ENCODE measurements at places on chromosomes 5 and 9.

DNA sequence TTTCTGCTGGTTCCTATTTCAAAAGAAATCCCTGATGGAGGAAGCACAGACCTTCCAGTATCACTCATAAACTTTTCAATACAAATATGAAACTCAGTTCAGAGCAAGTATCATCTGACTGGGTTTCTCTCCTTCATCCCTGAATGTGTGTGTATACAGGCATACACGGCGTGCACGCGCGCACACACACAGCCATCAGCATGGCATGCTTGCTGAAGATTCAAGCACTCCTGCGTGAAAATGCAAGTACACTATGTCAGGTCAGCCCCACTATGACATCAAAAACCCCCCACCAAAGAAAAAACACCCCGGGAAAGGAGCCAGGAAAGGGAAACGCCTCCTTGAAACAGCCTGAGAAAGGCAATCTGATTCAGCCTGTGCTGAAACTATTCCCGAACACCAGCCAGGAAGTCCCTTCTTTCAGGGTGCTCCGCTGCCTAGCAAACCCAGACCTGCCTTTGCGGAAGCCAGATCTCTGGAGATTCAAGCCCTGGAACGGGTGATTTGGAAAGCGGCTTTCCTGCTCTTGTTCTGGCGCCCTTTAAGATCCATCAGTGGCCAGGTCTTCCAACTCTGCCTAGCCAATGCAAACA, 831 bp downstream of the KLHL3 start:
- DNase-seq: no peak

DNA sequence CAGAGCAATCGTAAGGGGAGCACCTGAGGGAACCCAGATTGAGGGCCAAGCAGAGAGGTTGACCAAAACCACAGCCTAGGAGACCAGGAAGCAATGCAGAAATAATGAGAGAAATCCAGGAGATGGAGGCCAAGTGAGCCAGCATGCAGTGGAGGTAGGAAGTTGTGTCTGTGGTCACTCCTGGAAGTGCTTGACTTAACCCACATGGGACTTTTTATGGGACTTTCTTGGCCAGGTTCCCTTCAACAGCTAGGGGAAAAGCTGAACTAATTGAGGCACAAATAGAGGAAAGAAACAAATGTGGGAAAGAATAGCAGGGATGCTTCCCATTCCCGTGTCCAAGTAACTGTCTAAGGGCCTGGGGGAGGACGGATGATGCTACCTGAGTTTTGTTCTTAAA, 293.2 kb upstream of the CLINT1 start:
- no peak for DNase-seq

DNA sequence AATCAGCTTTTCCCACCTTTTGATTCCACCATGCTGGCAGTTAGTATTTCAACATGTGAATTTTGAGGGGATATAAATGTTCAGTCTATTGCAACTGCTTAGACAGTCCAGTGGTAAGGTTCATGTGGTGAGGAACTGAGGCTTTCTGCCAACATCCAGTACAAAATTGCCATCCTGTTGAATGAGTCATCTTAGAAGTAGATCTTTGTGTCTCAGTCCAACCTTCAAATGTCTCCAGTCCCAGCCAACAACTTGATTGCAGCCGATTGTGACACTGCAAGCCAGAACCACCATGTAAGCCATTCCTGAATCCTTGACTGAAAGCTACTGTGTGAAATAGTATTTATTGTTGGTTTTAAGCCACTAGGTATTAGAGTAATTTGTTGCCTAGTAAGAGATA, 331.5 kb upstream of the GRIN3A start:
- DNase-seq: no peak

- DNase-seq: no peak
Observed at GRCh38 chr9:110509792-110510191, 69.7 kb downstream of the SVEP1 start.

GRCh38 chr5:149959406-149960236, 937 bp upstream of the SLC26A2 start:
- peak; percentile 75 for DNase-seq

GRCh38 chr9:107933097-107933496, 443.5 kb upstream of the KLF4 start:
- DNase-seq: no peak

- peak; percentile 45 for DNase-seq
Observed at GRCh38 chr9:269081-269711, 54.5 kb downstream of the DOCK8 start.

GRCh38 chr5:143554187-143554717, 150.8 kb upstream of the NR3C1 start:
- DNase-seq: peak; percentile 69

- DNase-seq: peak; percentile 2
Observed at GRCh38 chr9:19976226-19976625, 187.4 kb upstream of the SLC24A2 start.

- DNase-seq: no peak
Observed at GRCh38 chr5:178797546-178798440, 62.0 kb upstream of the ZNF354B start.

GRCh38 chr5:147558826-147559225, 49.0 kb upstream of the DPYSL3 start:
- no peak for DNase-seq

GRCh38 chr5:80054682-80055081, 19.5 kb downstream of the THBS4 start:
- no peak for DNase-seq

- DNase-seq: no peak
Observed at GRCh38 chr5:119353213-119353612, 2.6 kb upstream of the TNFAIP8 start.

DNA sequence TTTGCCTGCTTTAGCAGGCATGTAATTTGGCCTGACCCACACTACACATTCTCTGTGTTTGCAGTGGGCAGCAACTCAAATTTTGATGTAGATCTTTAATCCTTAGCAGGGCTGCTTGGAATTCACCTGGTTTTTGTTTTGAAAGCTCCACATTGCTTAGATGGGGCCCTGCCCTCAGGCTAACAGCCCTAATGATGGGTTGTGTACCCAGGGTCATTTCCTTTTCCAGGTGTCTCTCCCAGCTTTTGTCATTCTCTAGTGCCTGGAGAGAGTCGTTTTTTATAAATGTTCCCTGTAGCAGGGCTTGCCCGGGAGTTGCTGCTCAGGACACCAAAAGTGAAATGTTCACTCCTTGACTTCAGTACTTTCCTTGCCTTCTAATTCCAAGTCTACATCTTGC, 126.3 kb downstream of the TRIO start:
- no peak for DNase-seq

DNA sequence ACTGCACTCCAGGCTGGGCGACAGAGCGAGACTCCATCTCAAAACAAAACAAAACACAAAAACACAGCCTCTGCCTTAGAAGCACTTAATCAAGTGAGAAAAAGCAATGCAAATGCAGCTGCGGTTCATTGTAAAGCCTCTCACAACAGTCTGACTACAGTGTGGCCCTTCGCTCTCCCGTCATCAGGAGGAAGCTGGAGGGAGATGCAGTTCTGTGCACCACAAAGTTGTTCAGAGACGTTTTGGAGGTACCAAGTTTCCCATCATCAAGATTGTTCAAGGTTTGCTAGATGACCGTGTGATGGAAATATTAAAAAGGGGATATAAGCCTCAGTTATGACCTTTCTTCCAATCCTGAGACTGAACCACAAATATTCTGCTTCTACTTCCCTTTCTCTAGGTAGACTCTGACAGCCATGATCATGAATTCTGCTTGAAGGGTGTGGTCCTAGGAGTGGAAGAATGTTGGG, 40.9 kb downstream of the SEC61B start:
- DNase-seq: no peak

GRCh38 chr9:114409103-114409780, 21.5 kb upstream of the AKNA start:
- DNase-seq: peak; percentile 77

- DNase-seq: no peak
Observed at GRCh38 chr5:172901012-172901780, 58.0 kb upstream of the RPL26L1 start.

- no peak for DNase-seq
Observed at GRCh38 chr9:91778031-91778430, 172.0 kb downstream of the ROR2 start.

DNA sequence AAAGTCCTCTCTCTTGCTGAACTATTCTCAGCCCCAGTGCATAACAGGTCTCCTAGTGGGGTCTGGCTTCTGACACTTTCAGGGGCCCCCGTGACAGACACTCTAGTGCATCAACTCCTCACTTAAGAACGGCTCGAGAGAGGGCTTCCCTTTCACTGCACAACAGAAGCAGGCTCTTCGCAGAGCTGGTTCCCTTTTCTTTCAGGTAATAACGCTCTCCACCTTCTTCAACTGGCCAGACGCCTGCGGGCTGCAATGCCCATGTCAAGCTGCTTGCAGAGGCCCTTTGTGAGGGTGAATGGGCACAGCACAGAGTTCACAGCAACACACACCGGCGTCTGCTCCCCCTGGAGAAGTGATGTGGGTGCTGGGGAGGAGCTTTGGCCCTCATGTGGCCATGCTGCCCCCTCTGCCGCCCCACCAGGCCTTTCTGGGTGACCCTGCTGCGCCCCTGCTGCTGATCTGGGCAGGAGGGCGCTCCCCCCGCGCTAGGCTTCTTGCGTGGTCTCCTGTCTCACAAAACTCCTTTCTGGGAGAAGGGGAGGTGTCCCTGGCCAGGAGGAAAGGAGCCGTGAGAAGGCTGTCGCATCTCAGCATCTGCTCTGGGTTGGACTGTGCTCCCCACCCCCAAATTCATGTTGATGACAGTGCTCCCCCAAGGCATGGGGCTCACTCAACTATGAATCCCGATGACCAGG, 2.4 kb downstream of the MRPL36 start:
- no peak for DNase-seq

GRCh38 chr5:175654339-175654738, 3.5 kb upstream of the HRH2 start:
- no peak for DNase-seq

DNA sequence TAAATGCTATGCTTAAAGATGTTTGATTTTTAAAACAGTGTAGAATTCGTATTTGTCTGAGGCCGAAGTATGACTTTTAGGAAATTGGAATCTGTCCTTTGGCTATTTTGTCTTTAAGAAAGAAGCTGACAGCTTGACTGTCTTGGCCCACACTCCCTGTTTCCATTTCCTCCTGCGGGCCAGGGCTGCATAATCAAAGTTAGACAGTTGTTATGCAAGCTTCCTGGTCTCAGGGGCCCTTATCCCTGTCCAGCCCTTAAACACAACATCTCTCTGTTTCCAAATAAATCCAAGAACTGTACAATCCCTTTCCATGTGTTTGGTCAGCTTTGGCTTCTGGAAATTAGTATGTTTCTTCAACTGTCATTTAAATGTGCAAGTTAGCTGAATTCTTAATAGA, 54.6 kb upstream of the ECM2 start:
- DNase-seq: peak; percentile 51

- DNase-seq: no peak
Observed at GRCh38 chr9:126335837-126336735, 9.5 kb downstream of the MVB12B start.

- no peak for DNase-seq
Observed at GRCh38 chr5:9707732-9708462, 77.7 kb upstream of the TAS2R1 start.

- DNase-seq: no peak
Observed at GRCh38 chr5:72013766-72014624, 93.3 kb upstream of the MAP1B start.

- no peak for DNase-seq
Observed at GRCh38 chr9:95483431-95483830, 33.3 kb downstream of the PTCH1 start.

DNA sequence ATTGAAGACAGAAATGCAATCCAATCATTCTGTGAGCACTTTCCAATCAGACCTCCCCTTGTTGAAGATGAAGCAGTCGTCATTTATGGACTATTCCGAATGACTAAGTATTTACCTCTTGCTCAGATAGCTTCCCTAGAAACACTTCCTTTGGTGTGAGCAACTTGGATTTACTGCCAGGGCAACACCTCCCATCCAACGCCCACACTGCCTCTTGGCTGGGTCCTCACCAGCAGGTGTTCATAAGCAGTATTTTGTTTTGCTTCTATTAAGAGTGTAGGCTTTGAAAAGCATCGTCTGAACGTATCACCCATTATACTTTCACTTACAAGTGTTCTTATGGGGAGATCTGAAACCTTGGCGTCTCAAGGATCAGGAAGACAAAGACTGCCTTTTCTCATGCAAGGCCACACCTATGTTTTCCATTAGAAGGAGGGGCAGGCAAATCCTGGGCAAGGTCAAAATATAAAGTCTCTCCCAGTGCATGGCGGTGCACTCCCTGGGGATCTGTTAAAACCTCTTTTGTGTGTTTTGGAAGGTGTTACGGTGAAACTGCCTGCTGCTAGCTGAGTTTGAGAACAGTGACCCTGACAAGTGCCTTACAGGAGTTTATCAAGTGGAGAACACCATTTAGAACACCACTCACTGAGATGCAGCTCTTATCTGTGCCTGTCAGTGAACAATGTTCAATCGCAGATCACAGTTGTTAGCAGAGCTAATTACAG, 10.6 kb upstream of the MARCHF3 start:
- DNase-seq: no peak

- DNase-seq: no peak
Observed at GRCh38 chr5:59358005-59358861, 535.3 kb downstream of the PDE4D start.

DNA sequence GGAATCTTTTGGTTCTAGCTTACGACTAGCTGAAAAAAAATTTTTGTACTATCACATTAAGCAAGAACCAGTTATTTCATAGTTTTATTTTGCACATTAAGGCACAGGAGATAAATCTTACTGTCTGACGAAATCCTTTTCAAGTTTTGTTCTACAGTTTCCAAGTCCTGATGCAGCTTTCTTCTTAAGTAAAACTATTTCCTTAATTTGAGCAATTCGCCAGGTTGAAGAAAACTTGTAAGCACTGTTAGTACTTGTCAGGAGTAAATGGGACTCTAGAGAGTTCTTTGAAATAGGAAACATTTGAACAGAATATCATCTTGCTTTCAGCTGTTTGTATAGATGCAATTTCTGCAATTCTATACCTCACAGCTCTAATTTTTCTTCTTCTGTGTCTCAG, 318.8 kb upstream of the ELAVL2 start:
- DNase-seq: no peak

GRCh38 chr5:151730381-151730780, 28.1 kb downstream of the ATOX1 start:
- no peak for DNase-seq

DNA sequence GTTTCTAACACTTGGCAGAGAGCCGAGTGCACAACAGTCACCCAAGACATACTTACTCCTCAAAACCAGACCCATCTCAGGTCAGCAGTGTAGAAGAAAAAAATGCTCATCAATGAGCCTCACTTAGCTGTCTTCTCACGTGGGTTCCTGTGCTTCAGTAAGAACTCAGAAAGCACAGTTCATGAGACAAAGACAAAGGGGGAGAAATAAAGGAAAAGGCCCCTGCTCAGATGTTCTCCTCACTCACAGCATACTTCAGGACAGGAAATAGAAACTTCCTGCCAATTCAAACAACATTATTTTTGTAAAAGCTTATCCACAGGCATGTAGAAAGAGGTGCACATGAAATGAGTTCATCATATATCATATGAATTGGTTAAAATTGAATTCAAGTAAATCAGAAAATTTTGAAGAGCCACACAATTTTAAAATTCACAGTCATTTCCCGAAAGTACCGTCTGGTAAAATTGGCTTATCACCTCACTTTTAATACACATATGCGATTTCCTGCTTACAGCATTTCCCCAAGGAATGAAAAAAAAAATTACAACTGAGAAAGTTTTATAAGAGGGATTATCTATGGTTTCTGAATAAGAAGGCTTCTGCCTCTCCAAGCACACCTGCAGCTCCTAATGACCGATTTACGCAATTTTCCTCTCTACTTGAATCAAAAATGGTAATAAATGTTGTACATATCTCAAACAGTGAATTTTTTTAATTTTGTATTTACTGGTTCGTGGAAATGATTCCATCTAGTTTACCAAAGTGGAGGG, 328.3 kb downstream of the TMEM167A start:
- DNase-seq: no peak

- DNase-seq: no peak
Observed at GRCh38 chr5:167716126-167716775, 575.2 kb upstream of the WWC1 start.
